Activated T-cell treated with anti-CD3 and anti-CD28 coated beads, Interleukin-2, amount 50 U/mL, for 72 hours (primary cell): ENCODE measurements at places on chromosomes 16 and 17. TPM values are rescaled to one million over a fixed set of nuclear protein-coding genes. Genes with fewer than 3 reads are reported as not detected.

The RNF43 gene
- total RNA-seq, result 2.6 TPM

GRCh38 chr16:56450275-56450985, 702 bp downstream of the NUDT21 start:
- peak; percentile 17 for DNase-seq

- DNase-seq, result no peak
These were observed 20.6 kb downstream of the ABAT start for GRCh38 chr16:8694795-8695728.

- DNase-seq, result no peak
These were observed 26.6 kb upstream of the GINS3 start for GRCh38 chr16:58365623-58366022.
